Stimulated activated CD8-positive, alpha-beta memory T cell treated with anti-CD3 and anti-CD28 coated beads, Interleukin-7, amount 100 ng/mL, for 4 hours (primary cell): ENCODE measurements at places on chromosomes 2 and 18.

- no peak for DNase-seq
Observed at GRCh38 chr2:145184741-145185651, 665.1 kb upstream of the ZEB2 start.

DNA sequence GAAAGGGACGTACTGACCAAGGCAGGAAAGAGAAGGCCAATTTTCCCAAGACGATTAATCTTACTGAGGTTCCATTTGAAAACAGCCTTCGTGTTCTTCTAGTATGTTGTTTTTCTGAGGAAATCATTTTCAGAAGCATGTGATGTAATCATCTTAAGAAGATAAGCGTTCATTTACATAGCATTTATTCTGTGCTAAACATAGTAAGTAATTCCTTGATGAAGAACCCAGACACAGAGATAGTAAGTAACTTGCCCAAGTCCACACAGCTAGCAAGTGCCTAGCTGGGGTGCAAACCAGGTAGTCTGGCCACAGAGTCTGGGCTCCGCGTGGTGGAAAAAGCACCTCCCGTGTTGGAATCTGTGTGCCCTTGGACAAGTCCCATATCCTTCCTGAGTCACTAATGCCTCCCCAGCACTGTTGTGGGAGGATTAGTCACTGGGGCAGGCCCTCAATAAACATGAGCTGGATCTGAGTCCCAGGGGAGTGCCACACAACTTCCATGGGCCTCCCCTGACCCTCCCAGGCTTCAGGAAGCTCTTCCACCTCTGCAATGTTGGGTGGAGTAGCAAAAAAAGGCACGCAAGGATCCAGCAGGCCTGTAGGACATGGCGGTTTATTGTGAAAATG is 26.9 kb upstream of the ASAP2 start:
- no peak for DNase-seq

GRCh38 chr2:199458806-199459285 is 1.1 kb upstream of the SATB2 start:
- DNase-seq: no peak

DNA sequence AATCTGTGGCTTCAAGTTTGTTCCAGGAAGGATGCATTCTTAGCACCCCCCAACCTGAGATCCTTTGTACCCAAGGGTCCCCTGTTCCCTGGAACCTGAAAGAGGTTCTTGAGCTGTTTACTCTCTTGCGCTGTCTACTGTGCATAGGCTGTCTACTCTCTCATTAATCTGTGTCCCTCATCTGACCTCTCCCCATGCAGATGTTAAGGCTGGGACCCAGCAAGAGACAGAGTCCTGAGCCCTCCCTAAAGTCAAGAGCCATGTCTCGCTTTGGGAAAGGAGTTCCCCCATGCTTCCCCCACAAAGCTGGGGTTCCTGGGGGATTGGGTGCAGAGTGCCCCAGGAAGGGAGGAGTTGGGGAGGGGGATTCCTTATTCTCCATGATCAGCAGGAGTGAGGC is 312.9 kb downstream of the CYP26B1 start:
- no peak for DNase-seq

DNA sequence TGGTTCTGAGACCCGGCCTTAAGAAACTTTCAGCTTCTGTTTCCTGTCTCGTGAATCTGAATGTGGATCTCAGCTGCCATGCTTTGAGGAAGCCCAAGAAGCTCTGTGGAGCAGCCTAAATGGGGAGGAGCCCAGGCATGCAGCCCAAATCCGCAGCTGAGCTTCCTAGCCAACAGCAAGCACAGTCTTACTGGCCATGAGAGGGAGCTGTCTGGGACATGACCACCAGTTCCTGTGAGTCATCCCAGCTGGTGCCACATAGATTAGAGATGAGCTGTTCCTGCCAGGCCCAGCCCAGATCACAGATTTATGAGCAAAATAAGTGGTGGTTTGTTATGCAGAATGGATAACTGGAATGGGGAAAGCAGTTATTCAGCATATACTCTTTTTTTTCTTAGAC is 224.4 kb upstream of the APCDD1 start:
- no peak for DNase-seq

- DNase-seq: no peak
Observed at GRCh38 chr2:4635289-4635688, 931.9 kb downstream of the DCDC2C start.
